Amniotic epithelial cell (primary cell): ENCODE measurements at places on chromosomes 2 and 18.
A peak's percentile ranks its signal among the peaks of the same experiment; 100 is the strongest.

DNA sequence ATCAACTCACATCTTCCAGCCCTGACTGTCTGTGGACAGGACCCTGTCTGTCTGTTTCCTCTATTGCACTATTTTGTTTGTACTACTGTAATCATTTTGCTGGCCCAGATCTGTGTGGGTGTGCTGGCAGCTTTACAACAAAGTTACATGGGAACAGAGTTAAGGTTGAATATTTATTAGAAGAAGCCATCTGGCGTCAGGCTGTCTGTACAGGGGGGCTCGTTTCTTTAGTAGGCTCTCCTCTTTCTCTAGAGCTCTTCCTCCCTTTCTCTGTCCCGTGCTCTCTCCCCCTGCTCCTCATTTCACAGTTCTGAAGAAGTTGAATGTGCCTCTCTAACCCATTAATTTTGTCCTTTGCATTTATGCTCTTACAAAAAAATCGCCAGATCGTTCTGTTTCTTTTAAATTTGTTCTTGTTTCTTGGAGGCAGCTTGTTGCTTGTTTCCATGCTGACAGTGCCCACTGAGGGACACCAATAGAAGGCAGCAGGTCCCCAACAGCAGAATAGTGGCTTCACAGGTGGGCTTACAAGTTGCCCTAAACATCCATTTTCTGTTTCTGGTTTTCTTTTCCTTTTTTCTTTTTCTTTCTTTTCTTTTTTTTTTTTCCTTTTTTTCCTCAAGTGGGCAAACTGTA is 315.2 kb upstream of the ZEB2 start:
- peak; percentile 80 for DNase-seq

DNA sequence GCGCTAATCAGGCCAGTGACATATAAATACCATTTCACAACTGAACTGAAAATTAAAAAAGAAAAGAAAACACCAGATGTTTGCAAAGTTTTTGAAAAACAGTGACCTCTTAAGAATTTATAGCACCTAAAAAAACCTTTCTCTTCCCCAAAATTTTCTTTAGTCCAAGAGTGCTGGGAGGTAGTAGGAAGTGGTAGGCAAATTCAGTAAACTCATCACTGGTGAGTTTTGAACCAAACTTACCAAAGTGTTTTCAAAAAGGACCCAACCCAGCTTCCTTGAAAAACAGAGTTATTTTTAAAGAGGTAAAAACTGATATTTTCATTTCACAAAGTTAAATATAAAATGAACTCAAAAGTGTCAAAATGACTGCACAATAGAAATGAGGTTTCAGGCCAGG is 90.4 kb downstream of the TMEM247 start:
- no peak for DNase-seq

DNA sequence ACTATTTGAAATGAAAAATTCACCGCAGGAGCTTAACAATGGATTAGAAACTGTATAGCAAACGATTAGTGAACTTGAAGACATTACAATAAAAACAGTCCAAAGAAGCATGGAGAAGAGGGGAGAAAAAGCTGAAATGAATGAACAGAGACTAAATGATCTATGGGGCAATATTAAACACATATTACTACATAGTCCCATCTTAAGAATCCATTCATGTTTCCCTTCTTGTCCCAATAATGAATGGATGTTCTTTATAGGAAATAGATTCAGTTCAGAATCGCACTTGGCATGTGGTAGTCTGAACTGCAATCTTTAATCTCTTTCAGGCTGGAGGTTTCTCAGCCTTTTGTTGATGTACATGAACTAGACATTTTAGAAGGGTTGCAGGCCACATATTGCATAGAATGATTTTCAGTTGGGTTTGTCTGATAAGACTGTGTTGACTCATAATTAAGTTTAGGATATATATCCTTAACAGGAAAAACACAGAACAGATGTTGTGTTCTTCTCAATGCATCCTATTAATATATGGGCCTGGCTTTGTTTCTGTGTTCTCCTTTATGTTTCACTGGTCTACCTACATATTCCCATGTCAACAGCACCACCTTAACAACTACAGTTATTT is 27.9 kb downstream of the CCDC88A start:
- DNase-seq = peak; percentile 46

DNA sequence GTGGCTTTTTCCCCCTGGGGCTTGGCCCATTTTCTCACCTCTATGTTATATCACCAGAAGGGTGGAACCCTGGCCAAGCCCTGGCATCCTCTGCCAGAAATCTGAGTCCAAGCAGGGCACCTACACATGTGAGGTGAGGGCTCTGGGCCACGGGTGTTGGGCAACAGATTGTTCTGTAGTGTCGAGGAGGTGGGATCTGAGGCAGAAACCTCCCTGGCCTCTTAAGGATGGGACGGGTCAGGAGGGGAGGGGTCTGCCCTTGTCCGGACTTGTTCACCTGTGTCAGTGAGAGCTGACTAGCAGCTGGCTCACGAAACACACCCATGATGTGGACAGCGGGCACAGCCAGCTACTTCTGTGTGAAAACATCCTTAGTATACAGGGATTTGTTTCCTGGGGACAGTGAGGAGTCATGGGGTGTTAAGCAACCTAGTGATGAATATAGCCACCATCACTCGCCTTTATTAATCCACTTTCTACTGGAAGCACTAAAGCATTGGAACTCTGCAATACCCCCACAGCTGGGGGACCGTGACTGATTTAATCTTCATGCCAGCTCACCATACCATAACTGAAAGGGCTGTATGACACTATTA is 35.6 kb downstream of the EPAS1 start:
- DNase-seq = peak; percentile 68

DNA sequence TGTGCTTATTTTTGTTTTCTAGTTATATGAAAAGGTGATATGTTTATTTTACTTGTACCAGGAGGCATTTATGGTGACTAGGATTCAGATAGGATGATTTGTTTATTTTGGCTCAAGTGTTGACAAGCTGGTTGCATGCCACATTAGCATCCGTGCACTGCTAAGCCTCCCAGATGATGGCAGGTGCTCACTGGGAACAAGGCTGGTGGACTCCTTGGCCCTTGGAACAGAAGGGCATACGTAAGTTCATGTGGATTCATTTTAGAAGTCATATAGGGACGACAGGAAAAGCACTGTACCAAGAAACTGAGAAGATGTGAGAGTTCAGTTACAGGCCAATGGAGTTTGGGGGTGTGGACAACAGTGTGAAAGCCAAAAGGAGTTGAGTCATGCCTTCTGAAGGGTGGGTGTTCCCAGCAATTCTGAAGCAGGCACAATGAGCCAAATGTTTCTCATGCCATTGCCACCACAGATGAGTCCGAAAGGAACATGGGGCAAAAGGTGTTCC is 166.2 kb downstream of the PHLPP1 start:
- peak; percentile 91 for DNase-seq

DNA sequence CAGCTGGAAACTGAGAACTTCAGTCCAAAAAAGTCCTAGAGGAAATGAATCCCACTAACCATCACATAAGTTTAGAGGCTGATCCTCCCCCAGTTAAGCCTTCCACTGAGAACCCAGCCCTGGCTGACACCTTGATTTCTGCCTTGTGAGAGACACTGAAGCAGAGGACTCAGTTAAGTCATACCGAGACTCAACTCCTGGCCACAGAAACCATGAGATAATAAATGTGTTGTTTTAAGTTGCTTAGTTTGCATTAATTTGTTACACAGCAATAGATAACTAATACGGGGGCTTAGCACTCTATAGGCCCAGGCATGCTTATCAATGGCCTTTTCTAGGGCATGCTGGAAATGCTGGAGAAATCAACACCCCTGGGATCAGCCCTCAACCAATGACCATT is 3.4 kb upstream of the ADD2 start:
- DNase-seq = no peak

GRCh38 chr2:237858294-237859081 is 935 bp upstream of the RAMP1 start:
- DNase-seq = peak; percentile 89

- DNase-seq = peak; percentile 25
These were observed 19.1 kb upstream of the ACMSD start for GRCh38 chr2:134819334-134819733.

GRCh38 chr2:72561621-72562318 is 264.1 kb downstream of the EXOC6B start:
- DNase-seq = peak; percentile 77

GRCh38 chr18:67670024-67670543 is 153.6 kb upstream of the DSEL start:
- DNase-seq = peak; percentile 86

DNA sequence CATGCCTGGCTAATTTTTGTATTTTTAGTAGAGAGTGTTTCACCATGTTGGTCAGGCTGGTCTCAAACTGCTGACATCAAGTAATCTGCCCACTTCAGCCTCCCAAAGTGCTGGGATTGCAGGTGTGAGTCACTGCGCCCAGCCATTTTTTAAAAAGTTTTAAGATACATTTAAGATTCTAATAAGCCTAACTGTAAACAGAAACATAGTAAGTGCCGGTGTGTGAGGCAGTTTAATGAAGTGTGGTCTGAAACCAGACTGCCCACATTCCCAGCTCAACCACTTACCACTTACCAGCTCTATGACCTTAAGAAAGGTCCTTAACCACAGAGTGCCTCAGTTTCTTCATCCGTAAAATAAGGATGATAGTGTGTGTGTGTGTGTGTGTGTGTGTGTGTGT is 42.4 kb downstream of the TMEM237 start:
- peak; percentile 35 for DNase-seq

- no peak for DNase-seq
These were observed 1.9 kb downstream of the CNGA3 start for GRCh38 chr2:98348066-98348561.

- no peak for DNase-seq
These were observed 225.6 kb downstream of the ASXL3 start for GRCh38 chr18:33803636-33804035.

DNA sequence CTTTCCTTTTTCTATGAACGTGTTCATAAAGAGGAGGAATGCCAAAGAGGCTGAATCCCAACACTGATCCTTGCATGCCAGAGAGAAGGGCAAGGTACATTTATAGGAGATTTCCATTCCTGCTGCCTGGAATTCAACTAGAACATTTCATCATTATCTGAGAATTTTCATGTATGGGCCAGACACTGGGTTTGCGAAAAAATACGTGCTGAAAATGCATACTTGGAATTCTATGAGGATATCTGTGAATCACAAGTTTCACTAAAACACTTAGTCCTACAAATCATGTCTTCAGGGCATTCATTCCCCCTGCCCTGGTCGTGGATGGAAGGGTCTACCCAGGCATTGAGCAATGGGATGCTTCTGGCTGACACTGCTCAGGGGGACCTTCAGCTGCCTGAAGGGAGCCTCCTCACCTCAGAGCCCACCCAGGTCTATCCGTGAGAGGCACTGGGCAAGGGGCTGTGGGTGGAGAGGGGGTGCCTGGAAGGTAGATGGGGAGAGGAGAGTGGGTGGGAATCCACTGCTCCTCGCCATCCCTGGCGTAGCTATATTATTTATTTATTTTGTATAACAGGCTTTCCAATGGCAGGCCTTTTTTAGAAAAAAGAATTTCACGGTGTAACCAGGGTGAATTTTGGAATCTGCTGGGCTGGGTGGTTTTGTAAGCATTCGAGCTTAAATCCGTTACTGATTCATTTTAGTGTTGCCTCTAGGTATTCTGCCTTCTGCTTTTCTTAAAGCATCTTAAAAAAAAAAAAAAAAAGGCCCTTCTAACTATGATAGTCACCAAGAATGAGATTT is 560.6 kb upstream of the ID2 start:
- peak; percentile 81 for DNase-seq

- DNase-seq = no peak
These were observed 32.7 kb upstream of the GPC1 start for GRCh38 chr2:240402566-240403272.

DNA sequence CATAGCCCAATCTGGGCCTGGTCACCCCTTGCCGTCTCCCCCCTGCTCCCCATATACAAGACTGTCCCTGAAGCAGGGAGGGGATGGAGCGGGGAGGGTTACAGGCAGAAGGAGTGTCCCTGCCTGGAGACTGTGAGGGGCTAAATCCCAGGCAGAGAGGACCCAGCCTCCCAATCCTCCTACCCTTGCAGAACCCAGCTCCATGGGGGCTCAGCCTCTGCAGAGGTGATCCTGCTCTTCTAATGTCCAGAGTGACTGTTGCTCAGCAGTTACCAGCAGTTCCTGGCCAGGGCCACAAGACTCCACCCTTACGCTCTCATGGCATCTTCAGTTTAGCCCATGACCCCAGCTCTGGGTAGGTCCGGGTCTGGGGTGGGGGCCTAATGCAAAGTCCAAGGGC is 58.1 kb downstream of the COA5 start:
- DNase-seq = no peak

DNA sequence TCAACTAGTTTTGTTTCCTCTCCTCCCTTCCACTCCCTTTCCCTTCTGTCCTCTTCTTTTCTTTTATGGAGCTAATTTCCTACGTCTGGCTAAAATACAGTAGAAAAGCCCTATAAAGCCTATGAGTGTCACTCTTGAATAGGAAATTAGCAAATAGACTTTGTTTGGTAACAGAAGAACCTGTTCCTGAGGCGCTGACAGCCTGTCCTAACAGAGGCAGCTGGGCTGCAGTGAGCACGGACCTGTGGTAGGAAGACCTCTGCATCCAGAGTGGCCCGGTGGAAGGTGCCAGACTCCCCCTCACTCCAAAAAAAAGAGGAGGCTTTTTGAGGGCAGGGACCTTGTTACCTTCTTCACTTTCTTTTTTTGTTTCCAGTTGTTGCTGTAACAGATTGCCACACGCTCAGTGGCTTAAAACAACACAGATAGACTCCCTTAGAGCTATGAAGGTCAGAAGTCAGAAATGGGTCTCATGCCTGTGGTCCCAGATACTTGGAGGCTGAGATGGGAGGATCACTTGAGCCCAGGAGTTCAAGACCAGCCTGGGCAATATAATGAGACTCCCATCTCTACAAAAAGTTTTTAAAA is 81.2 kb upstream of the TXNDC2 start:
- no peak for DNase-seq

- DNase-seq = peak; percentile 79
These were observed 997 bp upstream of the TGIF1 start for GRCh38 chr18:3448838-3449511.

DNA sequence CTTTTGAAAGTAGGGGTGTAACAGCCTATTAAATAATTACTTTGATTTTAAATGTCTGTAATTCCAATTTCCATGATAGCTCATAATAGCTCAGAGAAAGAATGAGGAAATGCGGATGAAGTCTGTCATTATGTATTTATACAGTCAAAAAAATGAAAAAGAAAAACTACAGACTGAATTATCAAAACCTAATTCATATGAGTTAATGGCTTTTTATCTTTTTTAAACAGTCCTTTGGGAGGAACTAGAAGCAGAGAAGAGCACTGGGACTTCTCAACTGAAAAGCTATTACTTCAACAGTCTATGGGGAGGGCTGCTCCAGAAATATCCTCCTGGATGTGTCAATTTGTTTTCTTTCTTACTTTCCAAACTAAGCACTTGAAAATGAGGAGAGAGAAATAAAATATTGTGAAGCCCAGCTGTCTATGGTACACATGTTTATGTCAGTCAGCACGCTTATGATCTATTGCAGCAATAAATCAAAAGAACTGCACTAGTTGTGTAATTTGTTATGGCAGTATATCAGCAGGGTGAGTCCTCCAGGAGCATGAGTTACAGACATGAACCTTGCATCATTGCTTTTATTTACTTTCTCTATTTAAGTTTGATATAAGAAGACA is 1550.2 kb downstream of the LRP1B start:
- DNase-seq = peak; percentile 91

DNA sequence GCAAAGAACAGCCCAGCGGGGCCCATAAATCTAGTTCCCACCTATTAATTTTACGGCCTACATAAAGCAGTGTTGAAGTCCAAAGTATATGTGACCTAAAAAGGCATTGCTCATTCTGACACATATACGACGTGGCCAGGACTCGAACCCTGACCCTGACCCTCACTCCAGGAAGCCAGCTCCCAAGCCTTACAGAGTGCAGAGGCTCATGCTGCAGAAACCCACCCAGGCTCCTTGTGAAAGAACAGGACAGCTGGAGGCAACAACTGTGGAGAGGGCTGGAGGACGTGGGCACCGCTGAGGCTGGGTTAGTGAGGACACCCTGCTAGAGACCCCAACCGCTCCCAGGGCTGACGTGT is 221.6 kb downstream of the CYP26B1 start:
- DNase-seq = no peak
